ENCODE measurements at places on chromosomes 12 and 14.

GRCh38 chr12:128138125-128138524 lies 128.8 kb upstream of the TMEM132C start:
- no peak for DNase-seq

GRCh38 chr12:113040722-113041171 lies 15.8 kb upstream of the DTX1 start:
- no peak for DNase-seq

GRCh38 chr12:25725931-25726330 lies 172.8 kb upstream of the LMNTD1 start:
- DNase-seq = no peak

GRCh38 chr12:28800129-28800528 lies 348.9 kb upstream of the FAR2 start:
- DNase-seq = no peak

DNA sequence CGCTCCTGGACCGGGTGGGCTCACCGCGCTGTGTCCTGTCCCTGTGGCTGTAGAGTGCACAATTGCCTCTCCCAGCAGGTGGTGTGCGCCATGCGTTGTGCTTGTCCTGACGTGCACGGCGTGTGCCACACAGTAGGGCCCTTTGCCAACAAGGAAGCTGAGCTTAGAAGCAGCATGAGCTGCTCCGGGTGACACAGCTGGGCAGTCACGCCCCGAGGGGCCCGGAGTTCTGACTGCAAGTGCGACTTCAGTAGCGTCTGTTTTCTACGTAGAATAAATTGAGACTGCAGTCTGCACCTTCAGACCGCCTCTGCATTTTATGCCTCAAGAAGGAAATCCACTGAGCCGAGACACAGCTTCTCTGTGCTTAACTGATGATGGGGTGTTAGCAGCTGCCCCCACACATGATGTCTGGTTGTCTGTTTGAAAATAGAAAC lies 81.6 kb downstream of the ADGRD1 start:
- DNase-seq = no peak

DNA sequence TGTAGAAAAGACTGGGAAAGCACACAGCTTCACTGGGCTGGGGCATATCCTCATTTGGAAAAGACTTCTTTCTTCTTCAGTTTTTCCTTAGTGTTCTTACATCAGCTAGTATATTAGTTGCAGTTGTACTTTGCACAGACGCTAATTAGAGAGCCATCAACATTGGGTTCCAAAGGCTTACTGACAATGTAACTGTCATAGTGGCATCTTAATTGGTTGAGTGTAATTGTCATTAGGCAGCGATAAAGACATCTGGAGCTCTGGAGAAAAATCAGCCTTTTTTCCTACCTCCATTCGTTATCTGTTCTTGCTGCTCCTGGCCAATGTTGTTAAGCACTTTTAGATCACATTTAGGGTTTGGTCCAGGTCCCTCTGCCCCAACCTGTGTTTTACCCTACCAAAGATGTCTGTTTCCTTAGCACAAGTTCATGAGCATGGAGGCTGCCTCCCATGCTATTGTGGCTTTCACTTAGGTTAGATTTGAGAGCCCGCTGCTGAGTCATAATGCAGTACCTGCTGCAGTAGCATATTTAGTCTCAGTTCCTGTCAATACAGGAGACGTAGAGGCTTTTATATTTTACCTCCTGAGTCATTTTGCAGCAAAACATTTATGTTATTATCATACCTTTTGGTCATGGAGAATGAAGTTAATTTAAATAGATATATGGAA lies 49.2 kb downstream of the FBXW8 start:
- DNase-seq = no peak

DNA sequence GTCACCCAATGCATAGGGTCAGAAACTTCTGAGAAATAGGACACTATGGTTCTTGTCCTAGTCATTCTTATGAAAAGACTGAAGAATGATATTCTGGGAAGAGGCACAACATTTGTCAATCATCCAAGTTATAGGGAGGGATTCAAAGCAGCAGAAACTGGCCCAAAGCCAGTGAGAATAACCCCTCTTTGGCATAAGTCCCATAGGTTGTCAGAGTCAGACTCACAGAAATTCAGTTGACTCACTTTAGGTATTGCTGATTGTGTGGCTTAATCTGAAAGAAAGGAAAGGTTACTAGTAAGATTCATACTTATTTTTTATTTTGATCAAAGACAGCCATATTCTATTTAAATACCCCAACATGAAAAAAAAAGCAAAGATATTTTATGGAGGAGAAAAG lies 151.0 kb downstream of the SRGAP1 start:
- DNase-seq = no peak

DNA sequence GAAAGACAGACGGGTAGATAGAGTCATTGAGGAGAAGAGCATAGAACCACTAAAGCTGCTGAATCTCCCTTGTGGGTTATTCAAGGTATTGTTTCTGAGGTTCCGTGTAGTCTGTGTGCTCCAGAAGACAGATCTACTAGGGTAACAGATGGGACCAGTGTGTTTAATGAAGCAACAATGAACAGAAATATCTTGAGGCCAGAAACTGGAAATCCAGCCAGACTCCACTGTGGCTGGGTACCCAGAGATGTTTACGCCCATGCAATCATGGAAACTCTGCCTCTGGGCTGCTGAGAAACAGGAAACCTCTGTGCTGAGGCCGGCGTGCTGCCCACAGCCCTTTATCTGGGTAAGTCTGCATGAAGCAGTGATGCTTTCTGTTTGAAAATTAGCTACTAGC lies 8.3 kb downstream of the PROX2 start:
- DNase-seq = peak; percentile 40

DNA sequence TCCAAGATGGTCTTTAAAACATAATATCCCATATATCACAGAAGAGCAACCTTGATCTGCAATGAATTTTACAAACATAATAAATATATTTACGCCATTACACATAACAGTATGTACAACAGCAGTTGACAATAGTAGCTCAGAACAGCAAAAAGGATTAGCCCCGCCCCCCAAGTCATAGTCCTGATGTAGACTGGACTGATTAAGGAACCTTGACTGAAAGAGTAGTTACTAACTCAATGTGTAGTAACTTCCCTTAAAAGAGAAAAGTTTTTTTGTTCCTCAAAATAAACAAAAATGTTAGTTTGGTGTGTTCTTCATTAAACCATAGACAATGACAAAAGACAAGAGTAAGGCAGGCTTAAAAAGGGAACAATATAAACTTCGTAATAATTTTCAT lies 44.5 kb downstream of the GTF2A1 start:
- DNase-seq = no peak

GRCh38 chr14:69637503-69638031 lies 26.2 kb downstream of the SUSD6 start:
- DNase-seq = no peak

DNA sequence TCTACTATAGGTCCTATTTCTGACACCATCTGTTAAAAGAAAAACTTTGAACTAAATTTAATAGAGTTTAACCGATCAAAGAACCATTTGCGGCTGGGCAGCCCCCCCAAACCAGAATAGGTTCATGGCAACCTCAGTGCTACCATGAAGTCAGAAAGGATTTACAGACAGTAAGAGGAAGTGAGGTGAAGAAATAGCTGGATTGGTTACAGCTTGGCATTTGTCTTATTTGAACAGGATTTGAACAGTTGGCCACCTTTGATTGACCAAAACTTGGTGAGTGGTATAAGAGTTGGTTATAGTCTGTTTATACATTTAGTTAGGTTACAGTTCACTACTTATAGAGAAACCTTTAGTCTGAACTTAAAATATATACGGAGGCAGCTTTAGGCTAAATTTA lies 88.9 kb downstream of the TXNDC16 start:
- no peak for DNase-seq

DNA sequence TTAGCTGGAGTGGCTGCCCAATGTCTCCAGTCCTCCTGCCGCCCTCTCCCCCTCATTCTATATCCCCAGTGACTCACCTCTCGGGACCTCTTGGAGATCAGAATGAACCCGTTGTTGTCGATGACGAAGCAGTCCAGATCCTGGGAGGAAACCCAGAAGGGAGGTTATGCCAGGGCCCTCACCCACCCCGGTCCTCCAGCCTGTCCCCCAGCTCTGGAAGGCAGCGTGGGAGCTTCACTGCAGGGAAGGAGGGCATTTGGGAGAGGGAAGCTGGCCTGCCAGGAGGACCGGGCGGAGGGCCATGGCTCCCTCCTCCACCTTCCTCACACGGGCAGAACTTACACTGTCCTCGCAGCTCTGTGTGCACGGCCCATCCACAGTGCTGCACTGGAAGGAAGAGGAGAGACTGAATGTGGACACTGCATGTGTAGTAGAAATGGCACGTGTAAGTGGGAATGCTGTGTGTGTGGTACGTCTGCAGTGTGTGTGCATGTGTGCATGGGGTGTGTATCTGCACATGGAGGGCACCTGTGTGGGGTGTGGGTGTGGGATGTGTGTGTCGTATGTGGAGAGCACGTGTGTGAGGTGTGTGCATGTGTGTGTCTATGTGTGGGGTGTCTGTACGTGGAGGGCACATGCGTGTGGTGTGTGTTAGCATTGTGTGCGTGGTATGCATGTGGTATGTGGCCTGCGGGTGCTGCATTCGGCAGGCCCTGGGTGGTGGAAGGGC lies 10.0 kb upstream of the LRTM2 start:
- DNase-seq = no peak

- no peak for DNase-seq
Measured at GRCh38 chr12:131138638-131139362, 185.1 kb downstream of the ADGRD1 start.

- DNase-seq = no peak
Measured at GRCh38 chr14:77323571-77323970, 2.7 kb downstream of the GSTZ1 start.

DNA sequence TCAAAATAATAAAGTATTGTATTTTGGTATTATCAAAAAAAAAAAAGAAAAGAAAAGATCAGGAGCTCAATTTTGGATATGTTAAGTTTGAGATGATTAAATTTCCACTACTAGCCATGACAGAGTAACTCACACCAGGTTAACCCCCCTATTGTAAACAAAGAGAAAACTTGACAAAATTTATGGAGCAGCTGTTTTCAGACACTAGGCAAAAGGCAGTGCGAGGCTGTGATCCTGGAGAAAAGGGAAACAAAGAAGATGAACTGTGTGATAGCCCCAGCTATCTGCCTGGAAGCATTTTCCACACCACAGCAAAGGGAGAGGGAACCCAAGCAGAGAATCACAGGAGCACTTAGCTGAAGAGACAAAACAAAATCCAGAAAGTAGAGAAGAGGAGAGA lies 145.0 kb downstream of the KIF21A start:
- no peak for DNase-seq

GRCh38 chr14:54322701-54323337 lies 74.0 kb upstream of the CDKN3 start:
- no peak for DNase-seq

DNA sequence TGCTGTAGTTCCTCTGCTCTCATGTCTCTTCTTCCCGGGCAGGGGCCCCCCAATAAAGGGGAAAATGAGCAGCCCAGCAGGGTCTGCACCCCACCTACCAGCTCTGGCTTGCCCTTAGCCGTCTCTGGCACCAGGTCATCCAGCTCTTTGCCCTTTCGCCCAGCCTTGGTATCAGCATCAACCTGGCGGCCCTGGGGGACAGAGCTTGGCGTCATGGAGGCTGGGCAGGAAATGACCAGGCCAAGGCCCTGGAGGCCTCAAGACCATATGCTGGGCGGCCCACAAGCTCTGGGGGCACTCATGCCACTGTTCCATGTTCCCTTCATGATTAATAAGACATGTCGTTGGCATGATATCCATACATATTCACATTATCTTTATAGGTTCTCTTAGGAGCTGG lies 14.7 kb downstream of the MYL6 start:
- DNase-seq = no peak

DNA sequence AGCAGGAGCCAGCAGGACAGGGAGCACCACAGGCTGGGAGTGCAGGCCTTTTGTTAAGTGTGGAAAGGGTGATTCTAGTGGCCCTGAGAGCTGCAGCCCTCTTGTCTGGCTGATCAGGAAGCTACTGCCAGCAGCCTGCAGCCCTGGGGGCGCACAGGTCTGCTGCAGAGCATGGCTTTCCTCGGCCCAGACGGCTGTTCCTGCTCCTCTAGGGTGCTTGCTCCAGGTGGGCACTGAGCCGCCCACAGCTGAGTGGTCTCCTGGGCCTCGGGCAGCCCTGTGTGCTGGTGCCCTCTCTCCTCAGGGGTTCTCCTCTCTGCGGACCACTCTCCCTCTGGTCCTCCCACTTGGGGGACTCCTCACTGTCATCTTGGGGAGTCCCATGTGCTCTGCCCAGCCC lies 18.9 kb downstream of the CCDC88C start:
- no peak for DNase-seq

DNA sequence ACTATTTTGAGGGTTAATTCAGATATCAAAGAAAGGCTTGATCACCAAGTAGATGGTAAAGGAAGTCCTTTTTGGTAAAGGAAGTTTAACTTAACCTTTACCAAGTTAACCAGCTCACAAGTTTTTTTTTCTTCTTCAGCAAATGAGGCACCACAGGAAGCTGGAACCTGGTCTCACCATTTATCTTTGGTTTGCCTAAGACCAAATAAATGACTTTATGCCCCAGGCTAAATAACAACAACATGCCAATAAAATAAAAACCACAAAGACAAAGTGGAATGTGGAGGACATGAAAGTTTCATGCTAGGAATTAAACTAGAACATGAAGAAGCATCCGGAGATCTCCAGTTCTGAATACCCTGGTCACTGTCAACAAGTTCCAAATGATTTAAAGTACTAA lies 116.8 kb upstream of the PRICKLE1 start:
- DNase-seq = no peak

DNA sequence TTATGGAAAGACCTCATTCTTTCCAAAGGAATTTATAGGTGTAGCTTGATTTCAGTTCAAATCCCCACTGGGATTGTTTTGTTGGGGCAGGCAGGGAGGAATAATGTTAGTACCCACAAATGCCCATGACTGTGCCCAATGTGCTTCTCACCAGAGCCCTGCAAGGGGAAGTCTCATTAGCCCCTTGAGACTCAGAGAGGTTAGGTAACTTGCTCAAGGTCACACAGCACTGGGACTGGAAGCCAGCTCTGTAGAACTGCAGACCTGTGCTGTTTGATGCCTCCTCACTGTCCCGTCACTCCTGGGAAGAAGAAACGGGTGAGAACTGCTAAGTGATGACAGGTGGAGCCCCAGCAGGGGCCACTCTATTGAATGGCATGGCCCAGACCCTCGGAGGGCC lies 8.9 kb downstream of the ANKRD9 start:
- DNase-seq = no peak

- DNase-seq = no peak
Measured at GRCh38 chr14:64841772-64842750, 37.6 kb downstream of the SPTB start.

- no peak for DNase-seq
Measured at GRCh38 chr12:111174961-111175345, 193.9 kb downstream of the PHETA1 start.

GRCh38 chr14:55782166-55782565 lies 202.2 kb downstream of the KTN1 start:
- DNase-seq = no peak

DNA sequence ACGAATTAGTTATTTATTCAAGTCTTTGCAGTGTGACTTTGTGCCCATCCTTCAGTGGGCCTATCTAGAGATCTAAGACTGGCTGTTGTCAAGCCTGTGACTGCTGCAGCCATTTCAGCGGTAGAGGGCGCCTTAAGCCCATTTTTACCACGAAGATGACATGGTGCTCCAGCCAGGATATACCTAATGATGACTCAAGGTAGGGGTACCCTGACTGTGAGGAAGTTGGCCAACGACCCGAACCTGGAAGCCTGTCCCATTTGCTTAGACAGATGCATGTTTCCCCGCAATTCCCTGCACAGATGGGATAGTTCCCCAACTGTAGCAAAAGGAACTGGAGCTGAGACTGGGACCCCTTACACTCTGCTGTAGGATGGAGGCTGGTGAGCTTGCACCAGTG lies 41.3 kb downstream of the RAB3IP start:
- no peak for DNase-seq

- DNase-seq = no peak
Measured at GRCh38 chr14:22752422-22752821, 14.1 kb upstream of the OXA1L start.
